Central memory CD8-positive, alpha-beta T cell (primary cell): ENCODE measurements at places on chromosomes 16 and 17.

GRCh38 chr16:87764600-87765472 is 950 bp downstream of the KLHDC4 start:
- DNase-seq = peak; percentile 26

GRCh38 chr17:81898885-81899284 is 3.2 kb upstream of the NPB start:
- DNase-seq = no peak

DNA sequence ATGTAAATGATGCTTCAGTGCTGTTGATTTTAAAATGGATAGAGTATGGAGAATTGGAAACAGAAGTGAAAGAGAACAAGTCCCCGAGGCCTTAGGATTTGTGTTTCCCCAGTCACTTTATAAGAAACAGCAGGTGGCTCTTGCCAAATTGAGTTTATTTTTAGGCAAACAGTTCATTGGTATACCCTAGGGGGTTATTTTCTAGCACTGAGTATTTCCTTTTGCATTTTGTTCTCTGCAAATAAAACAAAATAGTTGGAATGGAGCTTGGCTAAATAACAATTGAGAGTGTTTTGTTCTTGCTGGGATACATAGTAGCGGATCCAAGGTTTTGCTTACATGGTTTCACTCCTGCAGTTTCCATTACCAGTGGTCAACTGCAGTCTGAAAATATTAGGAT is 591.1 kb upstream of the C16orf82 start:
- DNase-seq = no peak

DNA sequence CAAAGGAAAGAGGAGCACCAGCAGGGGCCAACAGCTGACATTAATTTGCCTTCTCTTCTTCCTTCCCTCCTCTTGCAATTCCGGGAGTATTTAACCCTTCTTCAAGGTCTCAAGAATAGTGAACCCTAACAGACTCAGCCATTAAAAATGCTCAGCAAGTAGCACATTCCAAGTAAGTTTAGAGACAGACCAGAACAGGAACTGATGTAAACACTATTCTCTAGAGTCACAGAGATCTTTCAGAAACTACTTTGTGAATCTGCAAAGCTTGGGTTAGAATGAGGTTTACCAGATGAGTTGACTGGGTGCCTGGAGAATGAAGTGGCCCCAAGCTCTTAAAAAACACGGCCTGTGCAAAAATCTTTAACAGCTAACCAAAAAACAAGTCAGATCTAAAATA is 50.9 kb downstream of the TEX2 start:
- DNase-seq = no peak

DNA sequence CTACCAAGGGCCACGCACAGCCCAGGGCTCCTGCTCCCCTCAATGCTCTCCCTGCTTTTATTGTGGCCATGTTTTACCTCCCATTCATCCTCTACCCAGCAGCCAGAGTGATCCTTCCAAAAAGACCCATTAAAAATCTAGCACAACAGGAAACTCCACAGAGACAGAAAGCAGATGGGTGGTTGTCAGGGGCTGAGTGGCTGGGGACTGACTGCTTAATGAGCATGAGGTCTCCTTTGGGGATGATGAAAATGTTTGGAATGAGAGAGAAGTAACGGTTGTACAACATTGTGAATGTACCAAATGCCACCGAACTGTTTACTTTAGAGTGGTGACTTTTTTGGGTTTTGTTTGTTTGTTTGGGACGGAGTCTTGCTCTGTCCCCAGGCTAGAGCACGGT is 107.4 kb downstream of the GAS7 start:
- DNase-seq = no peak

- no peak for DNase-seq
Measured at GRCh38 chr16:89383095-89384003, 107.0 kb downstream of the ANKRD11 start.

GRCh38 chr16:8762254-8762653 is 35.2 kb downstream of the TMEM186 start:
- DNase-seq = no peak

GRCh38 chr16:80260906-80261311 is 279.9 kb upstream of the DYNLRB2 start:
- no peak for DNase-seq

DNA sequence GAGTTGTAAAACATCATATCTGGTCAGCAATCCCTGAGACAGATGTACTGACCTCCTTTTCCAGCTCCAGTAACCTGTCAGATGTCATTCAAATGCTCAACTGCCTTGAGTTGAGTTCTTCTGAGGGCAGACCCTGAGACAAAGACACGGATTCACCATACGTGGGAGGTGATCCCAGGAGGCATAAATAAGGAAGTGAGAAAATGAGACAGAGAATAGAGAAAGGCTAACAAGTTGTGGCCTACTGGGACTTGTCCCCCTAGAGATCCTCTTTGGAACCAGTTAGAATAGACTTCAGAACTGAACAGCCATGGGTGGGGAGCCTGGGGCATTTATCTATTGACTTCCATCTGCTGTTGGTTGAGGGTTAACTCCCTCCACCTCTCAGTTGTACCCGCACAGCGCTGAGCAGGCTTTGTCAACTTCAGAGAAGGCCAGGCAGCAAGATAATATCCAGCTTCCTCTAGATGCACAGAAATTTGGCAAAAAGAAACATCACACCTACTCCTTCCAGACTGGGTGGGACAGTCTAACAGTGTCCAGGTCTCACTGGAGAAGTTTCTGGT is 123.0 kb upstream of the DYNLRB2 start:
- DNase-seq = no peak

- no peak for DNase-seq
Measured at GRCh38 chr16:81923296-81923695, 88.0 kb downstream of the SDR42E1 start.

DNA sequence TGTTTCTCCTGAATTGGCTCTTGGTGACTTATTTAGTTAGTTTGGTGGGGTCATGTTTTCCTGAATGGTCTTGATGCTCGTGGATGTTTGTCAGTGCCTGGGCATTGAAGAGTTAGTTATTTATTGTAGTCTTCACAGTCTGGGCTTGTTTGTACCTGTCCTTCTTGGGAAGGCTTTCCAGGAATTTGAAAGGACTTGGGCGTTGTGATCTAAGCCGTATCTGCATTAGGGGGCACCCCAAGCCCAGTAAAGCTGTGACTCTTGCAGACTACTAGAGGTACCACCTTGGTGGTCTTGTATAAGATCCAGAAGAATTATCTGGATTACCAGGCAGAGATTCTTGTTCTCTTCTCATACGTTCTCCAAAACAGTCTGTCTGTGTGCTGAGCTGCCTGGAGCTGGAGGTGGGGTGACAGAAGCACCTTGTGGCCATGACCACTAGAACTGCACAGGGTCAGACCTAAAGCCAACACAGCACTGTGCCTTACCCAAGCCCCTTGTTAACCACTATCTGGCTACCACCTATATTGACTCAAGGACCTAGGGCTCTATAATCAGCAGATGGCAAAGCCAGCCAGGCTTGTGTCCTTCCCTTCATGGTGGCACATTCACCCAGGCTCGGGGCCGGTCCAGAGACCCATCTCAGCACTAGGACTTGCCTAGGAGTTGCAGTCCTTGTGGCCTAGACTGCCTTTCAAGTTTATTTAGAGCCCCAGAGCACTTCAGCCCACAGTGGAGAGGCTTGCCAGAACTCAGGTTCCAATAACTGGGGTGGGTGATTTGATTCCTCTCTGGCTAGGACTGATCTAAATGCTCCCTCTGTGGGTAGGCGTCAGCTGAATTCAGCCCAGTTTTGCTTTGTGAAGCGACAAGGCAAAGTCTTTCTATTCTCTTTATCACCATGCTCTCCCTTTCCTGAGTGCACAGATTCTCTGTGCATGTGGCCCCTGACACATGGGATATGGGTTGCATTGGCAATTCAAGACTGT is 11.0 kb downstream of the RNF135 start:
- no peak for DNase-seq

- no peak for DNase-seq
Measured at GRCh38 chr17:61208301-61209105, 191.1 kb upstream of the TBX2 start.

GRCh38 chr16:85088570-85089199 is 23.6 kb downstream of the CIBAR2 start:
- DNase-seq = no peak

DNA sequence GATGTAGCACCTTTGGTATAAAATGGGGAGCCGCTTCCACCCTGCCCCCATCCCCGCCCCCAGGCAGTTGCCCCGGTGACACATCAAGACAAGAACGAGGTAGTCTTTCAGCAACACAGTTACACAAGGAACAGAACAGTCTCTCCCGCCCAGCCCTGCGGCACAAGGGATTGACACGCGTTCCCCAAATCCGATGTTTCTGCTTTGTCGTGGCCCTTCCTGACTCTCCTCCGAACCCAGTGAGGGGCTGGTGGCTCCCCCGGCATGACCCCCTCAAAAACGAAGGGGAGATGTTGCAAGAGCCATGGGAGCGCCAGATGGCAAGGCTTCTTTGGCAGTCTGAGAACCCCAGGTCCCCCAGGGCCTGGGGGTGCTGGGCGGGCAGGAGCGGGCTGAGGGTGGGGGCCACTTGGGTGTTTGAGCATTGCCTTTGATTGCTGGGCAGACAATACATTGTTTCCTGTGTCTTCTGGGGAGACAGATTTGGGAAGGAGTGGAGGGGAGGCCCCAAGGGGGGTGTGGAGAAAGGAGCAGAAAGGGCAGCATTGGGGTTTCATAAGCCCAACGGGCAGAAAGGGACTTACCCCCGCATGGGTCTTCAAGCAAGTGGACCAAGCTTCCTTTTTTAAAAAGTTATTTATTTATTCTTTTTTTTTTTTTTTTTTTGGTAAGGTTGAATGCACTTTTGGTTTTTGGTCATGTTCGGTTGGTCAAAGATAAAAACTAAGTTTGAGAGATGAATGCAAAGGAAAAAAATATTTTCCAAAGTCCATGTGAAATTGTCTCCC is 16.6 kb downstream of the COL1A1 start:
- no peak for DNase-seq

DNA sequence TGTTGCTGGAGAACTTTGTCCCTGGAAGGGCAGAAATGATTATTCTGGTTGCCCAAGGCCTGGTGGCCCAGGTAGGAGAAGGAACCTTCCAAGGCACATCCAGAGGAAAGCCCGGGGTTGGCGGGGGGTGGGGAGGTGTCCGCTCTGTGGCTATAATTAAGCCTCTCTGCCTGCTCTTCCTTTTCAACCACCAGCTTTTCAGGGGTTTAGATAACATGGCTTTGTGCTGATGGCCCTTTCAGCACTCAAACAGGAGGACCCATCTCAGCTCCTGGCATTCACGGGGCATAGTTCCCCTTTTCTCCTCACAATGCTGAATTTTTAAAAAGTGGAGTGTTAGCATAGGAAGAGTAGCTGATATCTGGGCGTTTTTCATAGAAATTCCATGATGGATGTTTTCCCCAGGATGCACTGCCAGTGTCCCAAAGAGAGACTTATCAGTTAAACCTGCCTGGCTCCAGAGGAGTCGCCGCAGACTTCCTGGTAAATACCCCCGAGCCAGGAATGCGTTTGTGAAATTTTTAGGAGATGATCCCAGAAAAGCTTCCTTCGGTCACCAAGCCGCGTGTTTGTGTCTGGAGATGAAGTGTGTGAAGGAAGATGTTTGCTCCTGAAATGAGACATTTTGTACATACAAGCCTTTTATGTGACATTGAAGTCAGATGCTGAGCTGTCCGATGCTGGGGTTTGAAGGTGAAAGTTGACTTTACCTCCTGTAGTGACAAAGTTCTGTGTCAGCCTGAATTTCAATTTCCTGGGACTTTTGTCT is 188.5 kb downstream of the MSI2 start:
- no peak for DNase-seq

- DNase-seq = no peak
Measured at GRCh38 chr16:65388592-65388991, 266.7 kb upstream of the CDH11 start.

DNA sequence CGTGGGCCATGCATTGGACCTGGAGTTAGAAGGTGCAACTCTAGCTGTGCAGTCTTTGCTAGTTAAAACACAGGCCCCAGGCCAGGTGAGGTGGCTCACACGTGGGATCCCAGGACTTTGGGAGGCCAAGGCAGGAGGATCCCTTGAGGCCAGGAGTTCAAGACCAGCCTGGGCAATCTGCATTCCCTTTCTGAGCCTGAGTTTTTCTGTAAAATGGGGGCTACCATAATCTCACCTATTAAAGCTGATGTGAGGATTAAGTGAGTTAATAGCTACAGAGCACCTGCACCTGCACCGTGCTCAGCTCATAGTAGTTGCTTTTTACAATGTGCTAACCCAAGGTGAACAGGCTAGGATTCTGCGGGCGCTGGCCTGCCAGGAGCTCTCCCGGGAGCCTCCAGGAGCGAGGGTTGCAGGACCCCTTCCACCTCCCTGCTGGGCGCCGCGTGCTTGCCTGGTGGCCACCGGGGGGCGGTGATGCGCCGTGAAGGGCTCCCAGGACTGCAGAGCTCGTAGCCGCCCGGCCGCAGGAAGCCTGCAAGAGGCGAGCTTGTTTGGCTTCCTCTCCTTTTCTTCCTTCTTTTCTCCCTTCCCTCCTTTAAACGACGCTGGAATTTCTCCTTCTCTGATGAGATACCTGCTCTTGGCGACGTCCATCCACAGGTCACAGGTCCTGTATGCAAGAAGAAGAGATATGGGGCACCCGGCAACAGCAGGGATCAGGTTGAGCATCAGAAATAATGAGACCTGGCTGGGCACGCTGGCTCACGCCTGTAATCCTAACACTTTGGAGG is 51.3 kb downstream of the ZFP90 start:
- peak; percentile 29 for DNase-seq

DNA sequence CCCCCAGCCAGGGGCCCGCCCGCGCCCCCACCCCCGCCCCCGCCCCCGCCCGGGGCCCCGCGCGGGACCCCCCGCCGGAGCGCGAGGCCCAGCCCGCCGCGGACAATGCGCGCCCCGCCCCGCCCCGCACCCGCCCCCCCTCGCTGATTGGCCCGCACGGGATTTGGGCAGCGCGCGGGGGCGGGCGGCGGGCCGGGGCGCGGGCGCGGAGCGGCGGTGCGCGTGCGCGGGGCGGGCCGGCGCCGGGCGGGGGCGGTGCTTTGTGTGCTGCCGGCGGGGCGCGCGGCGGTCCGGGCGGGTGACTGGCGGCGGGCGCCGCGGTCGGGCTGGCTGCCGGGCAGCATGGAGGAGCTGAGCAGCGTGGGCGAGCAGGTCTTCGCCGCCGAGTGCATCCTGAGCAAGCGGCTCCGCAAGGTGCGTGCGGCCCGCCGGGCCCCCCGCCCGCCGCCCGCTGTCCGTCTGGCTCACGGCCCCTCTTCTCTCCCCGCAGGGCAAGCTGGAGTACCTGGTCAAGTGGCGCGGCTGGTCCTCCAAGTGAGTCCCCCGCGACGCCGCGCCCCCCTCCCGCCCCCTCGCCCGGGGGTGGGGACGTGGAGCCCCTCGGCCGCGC is at the start of gene CBX2:
Gene CBX2 (plus strand): TSS at position 255 of the 610 bp plus-strand sequence. CDS start 88 bp downstream, at position 343.
- peak; percentile 56 for DNase-seq

GRCh38 chr16:4976079-4976478 is 17.9 kb downstream of the SEC14L5 start:
- DNase-seq = no peak

GRCh38 chr17:69358688-69359596 is 32.0 kb upstream of the ABCA5 start:
- no peak for DNase-seq

- DNase-seq = no peak
Measured at GRCh38 chr16:70691223-70692129, 5.6 kb upstream of the MTSS2 start.

DNA sequence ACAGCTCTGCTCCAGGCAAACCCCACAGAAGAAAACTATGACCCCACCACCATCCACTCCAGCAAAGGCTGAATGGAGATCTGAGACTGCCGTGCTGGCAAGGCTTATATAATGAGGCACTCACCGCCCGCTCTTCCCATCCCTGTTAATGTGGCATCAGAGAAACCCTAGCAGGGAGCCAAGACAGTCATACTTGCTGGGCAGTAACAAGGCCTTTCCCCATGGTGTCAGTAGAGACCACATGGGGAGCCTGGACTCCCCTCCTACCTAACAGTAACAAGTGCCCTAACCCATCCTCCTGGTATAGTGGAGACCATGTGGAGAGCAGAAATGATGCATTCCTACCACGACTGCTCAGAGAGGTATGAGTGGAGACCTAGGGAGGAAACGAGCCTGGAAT is 235.2 kb downstream of the C16orf78 start:
- no peak for DNase-seq
